ENCODE measurements at places on chromosomes 5 and 9. TPM values are rescaled to one million over a fixed set of nuclear protein-coding genes. Genes with fewer than 3 reads are reported as not detected.

The INSL6 gene
- not detected for total RNA-seq

The ZNF454 gene
- total RNA-seq, result not detected

The DAPK1 gene
- 1.6 TPM for total RNA-seq

The ADGRV1 gene
- not detected for total RNA-seq

The IRGM gene
- total RNA-seq, result 2.9 TPM

The PCDHGA9 gene
- total RNA-seq, result not detected
